ENCODE measurements at places on chromosomes 7 and 10. TPM values are rescaled to one million over a fixed set of nuclear protein-coding genes. Genes with fewer than 3 reads are reported as not detected.

SPDYE1 gene
- total RNA-seq = not detected

CRPPA gene
- total RNA-seq = 5.2 TPM

RADIL gene
- total RNA-seq = 1.2 TPM

RAPGEF5 gene
- 0.53 TPM for total RNA-seq

RBP4 gene
- total RNA-seq = 29.3 TPM

CSGALNACT2 gene
- total RNA-seq = 38.2 TPM

ZCWPW1 gene
- 2.6 TPM for total RNA-seq

IFIT2 gene
- 3.3 TPM for total RNA-seq

DYNC1I1 gene
- total RNA-seq = 17.4 TPM

Measured in chondrocyte (in vitro differentiated cells).